ENCODE measurements at places on chromosomes 4 and X.

DNA sequence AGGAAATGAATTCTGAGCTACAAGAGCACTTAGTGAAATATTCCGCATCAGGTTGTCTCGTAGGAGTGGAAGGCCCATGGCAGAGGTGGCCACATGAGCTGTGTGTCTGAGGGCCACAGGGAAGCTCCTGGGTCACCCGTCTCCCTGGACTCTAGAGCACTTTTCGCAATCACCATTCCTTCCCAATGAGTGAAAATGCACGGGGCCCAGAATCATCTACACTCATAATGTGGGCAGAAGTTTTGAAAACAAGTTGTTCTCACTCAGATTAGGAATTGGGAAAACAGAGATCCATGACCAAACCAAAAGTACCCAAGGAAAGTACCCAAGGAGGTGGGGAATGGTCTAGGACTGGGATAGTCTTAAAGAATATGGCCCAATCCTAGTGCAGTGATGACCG lies 94.4 kb downstream of the SCD5 start:
- no peak for DNase-seq

DNA sequence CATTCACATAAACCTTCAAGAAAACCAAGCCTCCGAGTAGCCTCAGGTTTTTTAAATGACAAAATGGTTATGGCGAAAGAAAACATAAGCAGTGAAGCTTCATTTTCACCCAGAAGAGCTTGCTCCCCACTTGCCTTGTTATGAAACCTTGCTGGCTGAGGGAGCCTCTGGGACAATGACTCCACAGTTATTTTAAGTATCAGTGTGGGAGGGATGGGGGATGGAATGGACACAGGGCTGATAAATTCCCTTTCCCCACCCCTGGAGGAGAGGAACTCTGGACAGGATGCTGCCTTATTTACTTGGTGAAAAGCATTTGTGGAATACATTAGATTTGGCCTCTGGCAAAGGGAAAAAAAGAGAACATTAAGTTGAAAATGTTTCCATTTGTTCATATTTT lies 220.7 kb upstream of the CNKSR2 start:
- no peak for DNase-seq

DNA sequence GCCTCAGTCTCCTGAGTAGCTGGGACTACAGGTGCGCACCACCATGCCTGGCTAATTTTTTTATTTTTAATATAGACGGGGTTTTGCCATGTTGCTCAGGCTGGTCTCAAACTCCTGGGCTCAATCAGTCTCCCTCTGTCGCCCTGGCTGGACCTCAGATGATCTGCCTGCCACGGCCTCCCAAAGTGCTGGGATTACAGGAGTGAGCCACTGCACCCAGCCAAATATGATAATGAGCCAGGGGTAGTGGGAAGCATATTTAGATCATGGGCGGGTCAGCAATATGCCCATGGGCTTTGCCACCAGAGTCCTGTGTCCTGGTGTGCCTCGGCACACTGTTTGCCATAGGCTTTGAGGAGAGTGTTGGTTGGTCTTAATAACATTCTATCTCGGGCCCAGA lies 71.8 kb downstream of the FAM193A start:
- DNase-seq, result no peak

DNA sequence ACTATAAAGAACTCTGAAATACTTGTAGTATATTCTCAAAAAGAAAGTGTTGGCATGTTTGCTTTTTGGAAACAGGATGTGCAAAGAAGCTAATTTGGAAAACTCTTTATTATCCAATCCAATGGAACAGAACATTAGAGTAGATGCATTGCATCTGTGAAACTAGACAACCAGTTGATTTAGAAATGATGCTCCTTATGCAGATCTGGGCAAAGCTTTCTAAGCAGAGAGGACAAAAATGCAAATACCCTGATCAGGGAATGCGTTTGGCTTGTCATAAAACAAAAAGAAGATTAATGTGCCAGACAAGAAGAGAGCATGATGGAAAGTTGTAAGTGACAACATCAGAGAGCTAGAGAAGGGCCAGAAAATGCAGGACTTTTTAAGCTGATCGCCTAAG lies 142.3 kb downstream of the RCHY1 start:
- no peak for DNase-seq

GRCh38 chr4:126338548-126338947 lies 1023.8 kb downstream of the FAT4 start:
- no peak for DNase-seq

DNA sequence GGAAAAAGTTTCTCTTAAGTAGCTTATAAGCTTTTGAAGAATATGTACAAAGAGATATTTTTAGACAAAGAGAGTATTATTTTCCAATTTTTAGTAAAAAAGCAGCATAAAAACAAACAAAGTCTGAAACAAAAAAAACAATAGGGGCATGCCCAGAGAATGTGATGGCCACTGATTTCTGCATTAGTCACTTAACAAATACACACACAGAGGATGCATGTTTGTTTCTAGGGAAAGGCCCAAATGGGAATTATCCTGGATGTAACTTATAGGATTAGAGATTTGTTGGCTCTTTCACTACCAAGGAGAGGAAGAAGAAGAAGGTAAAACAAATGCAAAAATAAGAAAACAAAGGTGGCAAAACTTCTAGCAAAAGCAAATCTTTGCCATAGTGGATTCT lies 95.9 kb upstream of the SCOC start:
- no peak for DNase-seq

GRCh38 chr4:183798301-183799253 lies 106.5 kb upstream of the STOX2 start:
- no peak for DNase-seq

GRCh38 chr4:140089216-140089615 lies 64.8 kb downstream of the MAML3 start:
- DNase-seq, result no peak

- DNase-seq, result no peak
These were observed 651 bp downstream of the TSPAN6 start for GRCh38 chrX:100635989-100636320.
